ENCODE measurements at places on chromosomes 12 and 14. TPM values are rescaled to one million over a fixed set of nuclear protein-coding genes. Genes with fewer than 3 reads are reported as not detected.

GRCh38 chr12:126248871-126249403 lies 1183.7 kb downstream of the AACS start:
- no peaks in the 10 kb centered on the region for H3K4me1 ChIP-seq
- H3K36me3 ChIP-seq: no peaks in the 10 kb centered on the region
- no peaks in the 10 kb centered on the region for H3K27me3 ChIP-seq
- no peak for DNase-seq
- H3K27ac ChIP-seq: no peak overlapping the region

DNA sequence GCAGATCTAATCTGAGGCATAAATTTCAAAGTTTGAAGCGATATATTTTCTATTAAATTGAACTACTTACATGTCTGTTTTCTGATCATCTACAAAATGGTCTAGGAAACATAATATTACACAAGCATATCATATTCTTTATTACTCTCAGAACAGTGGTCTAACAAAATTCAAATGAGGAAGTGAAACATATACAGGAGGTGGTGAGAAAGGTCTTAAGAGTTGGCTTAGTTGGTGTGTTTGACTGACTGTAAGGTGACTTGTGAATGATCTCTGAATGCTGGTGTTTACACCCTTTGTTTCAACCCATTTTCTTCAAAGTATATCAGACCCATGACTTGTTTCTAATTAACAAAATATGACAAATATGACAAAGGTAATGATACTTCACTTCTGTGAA lies 1156.8 kb downstream of the SLC16A7 start:
- H3K27ac ChIP-seq: no peak overlapping the region
- H3K4me1 ChIP-seq: no peaks in the 10 kb centered on the region
- no peaks in the 10 kb centered on the region for H3K36me3 ChIP-seq
- no peak overlapping the region for H3K4me3 ChIP-seq

Gene CLEC4D
- not detected for total RNA-seq

Gene SMCO2
- total RNA-seq: not detected

Gene IFT81
- total RNA-seq: 9.1 TPM

Gene TOMM20L
- not detected for total RNA-seq

GRCh38 chr12:65084579-65084978 lies 36.5 kb downstream of the WIF1 start:
- no peaks in the 10 kb centered on the region for H3K36me3 ChIP-seq
- peaks cover 7% of the 10 kb centered on the region for H3K27me3 ChIP-seq
- no peak for DNase-seq
- no peak overlapping the region for H3K4me3 ChIP-seq

DNA sequence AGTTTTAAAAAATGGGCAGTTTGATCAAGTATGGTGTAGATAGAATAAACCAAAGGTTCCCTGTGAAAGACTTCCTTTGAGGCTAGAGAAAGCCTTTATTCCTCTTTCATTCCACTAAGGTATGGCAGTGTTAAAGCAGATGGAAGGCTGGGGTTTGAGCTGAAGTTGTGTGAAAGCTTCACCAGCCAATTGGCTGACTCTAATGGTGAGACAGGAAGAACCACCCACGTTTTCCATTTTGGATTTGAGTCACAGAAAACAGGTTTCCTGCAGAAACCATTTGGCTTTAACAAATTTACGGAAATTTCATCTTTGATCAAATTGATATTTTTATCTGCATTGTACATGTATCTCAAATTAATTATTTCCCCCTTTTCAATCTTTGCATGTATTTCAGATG lies 455.0 kb downstream of the PCNX1 start:
- peaks cover 73% of the 10 kb centered on the region for H3K4me1 ChIP-seq
- DNase-seq: no peak
- peaks cover 35% of the 10 kb centered on the region for H3K36me3 ChIP-seq
- H3K27ac ChIP-seq: peak overlapping the region; percentile 78
- H3K4me3 ChIP-seq: no peak overlapping the region
- no peaks in the 10 kb centered on the region for H3K27me3 ChIP-seq

- H3K4me3 ChIP-seq: no peak overlapping the region
- no peaks in the 10 kb centered on the region for H3K4me1 ChIP-seq
- H3K27me3 ChIP-seq: no peaks in the 10 kb centered on the region
- no peak for DNase-seq
These were observed 189.8 kb upstream of the PRICKLE1 start for GRCh38 chr12:42779186-42779859.

DNA sequence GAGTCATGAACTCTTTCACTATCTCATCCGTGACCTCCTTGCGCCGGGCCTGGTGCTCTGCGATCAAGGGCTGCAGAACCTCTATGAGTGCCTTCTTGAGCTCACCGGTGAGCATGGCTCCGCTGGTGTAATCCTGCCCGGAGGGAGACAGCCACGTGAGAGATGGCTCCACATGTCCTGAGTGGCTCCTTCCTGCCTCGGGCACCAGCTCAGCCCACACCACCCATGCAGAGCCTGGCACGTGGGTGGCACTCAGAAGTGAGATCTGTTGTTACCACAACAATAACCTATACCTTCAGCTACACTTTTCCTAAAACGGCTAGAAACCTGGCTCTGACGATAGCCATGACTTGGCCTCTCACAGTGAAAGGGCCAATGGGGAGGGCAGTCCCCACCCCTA lies 11.8 kb downstream of the SLC25A47 start:
- H3K27ac ChIP-seq: no peak overlapping the region
- H3K27me3 ChIP-seq: no peaks in the 10 kb centered on the region
- no peak for DNase-seq
- H3K4me3 ChIP-seq: no peak overlapping the region
- H3K4me1 ChIP-seq: no peaks in the 10 kb centered on the region

- H3K4me3 ChIP-seq: no peak overlapping the region
- no peak overlapping the region for H3K27ac ChIP-seq
- DNase-seq: no peak
- H3K36me3 ChIP-seq: no peaks in the 10 kb centered on the region
- H3K4me1 ChIP-seq: no peaks in the 10 kb centered on the region
These were observed 184.6 kb upstream of the EGLN3 start for GRCh38 chr14:34135492-34135891.

DNA sequence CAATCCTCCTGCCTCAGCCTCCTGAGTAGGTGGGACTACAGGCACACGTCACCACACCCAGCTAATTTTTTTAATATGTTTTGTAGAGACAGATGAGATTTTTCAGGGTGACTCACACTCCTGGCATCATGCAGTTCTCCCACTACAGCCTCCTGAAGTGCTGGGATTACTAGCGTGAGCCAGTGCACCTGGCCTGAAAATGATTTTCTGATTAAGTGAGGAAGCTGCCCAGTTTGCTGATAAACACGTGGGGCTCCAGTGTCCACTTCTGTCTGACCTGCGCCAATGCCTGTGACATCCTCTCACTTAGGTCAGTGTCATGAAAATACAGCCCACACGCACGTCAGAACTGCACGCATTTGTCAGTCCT lies 37.0 kb upstream of the SFSWAP start:
- H3K27ac ChIP-seq: no peak overlapping the region
- no peak for DNase-seq
- H3K4me1 ChIP-seq: no peaks in the 10 kb centered on the region
- H3K4me3 ChIP-seq: no peak overlapping the region
- peaks cover 11% of the 10 kb centered on the region for H3K27me3 ChIP-seq

DNA sequence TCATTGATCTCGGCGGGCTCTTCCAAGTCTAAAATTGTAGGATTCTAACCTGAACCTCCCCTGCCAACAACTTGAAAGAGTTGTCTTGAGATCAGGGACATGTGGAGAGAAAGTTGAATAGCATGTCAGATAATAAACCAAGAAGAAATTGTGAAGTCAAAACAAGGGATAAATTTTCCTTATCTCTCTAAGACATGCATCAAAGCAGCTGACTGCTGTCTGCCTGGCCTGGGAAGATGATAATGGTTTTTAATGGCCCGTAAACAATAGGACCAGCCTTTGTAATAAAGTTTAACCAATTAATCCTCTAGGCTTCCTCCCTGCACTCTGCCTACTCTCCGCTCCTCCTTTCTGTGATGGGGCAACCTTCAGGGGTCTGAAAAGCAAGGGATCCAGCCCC lies 67.9 kb downstream of the DPF3 start:
- no peaks in the 10 kb centered on the region for H3K36me3 ChIP-seq
- H3K27ac ChIP-seq: no peak overlapping the region
- no peak overlapping the region for H3K4me3 ChIP-seq
- peaks cover 1% of the 10 kb centered on the region for H3K27me3 ChIP-seq

DNA sequence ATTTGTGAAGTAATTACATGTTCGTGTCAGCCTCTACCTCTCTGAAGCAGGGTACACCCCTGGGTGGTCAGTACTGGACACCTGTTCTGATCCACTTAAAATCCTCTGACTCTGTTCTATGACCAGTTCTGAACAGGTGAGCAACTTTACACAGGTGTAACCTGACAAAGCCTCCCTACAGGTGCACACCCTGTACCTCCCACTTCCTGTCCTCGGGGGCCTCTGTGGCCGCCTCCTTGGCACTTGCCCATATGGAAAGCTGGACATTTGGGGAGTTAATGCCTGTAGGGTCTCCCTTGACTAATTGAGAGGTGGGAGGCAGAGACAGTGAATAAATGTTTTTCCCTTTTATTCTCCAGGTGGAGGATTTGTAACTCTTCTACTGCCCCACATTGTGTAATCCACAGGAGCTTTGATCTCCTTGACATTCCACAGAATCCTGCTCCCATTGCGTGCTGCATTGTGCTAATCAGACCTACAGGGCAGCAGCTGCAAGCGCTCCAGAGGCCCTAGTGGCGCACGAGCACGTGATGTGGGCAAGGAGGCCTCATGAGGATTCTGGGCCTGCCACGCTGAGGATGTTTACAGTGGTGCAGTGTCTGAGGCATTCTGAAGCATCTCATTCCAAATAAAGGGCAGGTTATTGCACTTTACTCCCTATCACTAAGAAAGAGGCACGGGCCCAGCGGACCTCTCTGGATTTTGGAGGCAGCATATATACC lies 45.8 kb upstream of the BATF start:
- no peaks in the 10 kb centered on the region for H3K4me1 ChIP-seq
- peaks cover 9% of the 10 kb centered on the region for H3K27me3 ChIP-seq
- peaks cover 20% of the 10 kb centered on the region for H3K36me3 ChIP-seq
- DNase-seq: no peak

DNA sequence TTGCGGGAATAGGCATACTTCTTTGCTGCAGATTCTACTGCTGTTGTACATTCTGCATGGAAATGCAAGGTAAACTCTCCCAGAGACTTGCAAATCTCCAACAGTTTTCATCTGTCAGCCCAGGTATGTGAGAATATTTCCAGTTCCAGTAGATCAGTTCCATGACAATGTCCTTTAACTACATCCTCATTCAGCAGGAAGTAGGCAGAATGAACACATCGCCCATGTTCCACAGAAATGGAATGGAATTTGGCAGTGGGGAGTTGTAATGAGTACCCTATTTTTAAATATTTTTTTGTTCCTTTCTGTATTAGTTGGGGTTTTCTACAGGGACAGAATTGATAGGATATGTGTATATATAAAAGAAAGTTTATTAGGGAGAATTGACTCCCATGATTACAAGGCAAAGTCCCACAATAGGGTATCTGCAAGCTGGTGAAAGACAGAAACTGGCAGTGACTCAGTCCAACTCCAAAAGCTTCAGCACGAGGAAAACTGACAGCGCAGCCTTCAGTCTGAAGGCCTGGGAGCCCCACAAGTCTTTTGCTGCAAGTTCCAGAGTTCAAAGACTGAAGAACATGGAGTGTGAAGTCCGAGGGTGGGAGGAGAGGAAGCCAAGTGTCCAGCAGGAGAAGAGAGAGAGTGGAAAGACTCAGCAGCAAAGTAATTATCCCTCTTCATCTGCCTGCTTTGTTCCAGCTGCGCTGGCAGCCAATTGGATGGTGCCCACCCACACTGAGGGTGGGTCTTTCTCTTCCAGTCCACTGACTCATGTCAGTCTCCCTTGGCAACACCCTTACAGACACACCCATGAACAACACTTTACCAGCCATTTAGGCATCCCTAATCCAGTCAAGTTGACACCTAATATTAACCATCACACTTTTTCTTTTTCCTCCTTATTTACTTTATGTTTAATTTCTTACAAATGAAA lies 110.4 kb upstream of the SCAF11 start:
- H3K4me1 ChIP-seq: 0 out of 2 replicates have a peak, but pooled peaks cover 8% of the 10 kb centered on the region
- H3K27me3 ChIP-seq: peaks cover 12% of the 10 kb centered on the region
- no peak overlapping the region for H3K4me3 ChIP-seq

- H3K4me3 ChIP-seq: peak overlapping the region; percentile 74
- peaks cover 37% of the 10 kb centered on the region for H3K4me1 ChIP-seq
- peak overlapping the region; percentile 92 for H3K27ac ChIP-seq
- H3K27me3 ChIP-seq: no peaks in the 10 kb centered on the region
- peak; percentile 90 for DNase-seq
- H3K36me3 ChIP-seq: peaks cover 22% of the 10 kb centered on the region
These were observed 14.1 kb downstream of the FBXW8 start for GRCh38 chr12:116924558-116925453.

Gene RCOR1
- total RNA-seq: 27.6 TPM

- H3K4me1 ChIP-seq: peaks cover 57% of the 10 kb centered on the region
- DNase-seq: no peak
- H3K4me3 ChIP-seq: peak overlapping the region; percentile 97
These were observed 748 bp downstream of the MAPKAPK5 start for GRCh38 chr12:111842556-111843396.

GRCh38 chr12:65460063-65460462 lies 181.6 kb downstream of the MSRB3 start:
- DNase-seq: no peak
- H3K27ac ChIP-seq: no peak overlapping the region
- H3K4me1 ChIP-seq: peaks cover 38% of the 10 kb centered on the region
- H3K4me3 ChIP-seq: no peak overlapping the region

Gene TAMALIN
- 1.5 TPM for total RNA-seq

DNA sequence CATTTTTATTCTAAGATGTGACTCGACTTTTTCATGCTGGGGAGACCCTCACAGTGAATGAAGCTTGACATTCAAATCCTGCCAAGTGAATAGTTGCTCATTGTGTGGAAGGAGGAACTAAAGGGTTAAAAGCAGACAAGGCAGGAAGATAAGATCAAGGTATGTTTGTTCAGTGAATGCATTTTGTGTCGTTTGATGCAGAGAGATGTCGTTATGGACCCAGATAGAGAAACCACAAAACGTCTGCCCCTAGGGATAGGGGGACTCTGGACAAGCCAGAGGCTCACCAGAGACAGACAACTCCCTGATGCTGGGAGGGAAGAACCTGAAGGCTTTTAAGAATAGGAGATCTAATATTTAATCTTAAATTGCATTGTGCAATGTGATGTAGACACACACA lies 72.5 kb upstream of the MYL2 start:
- H3K4me1 ChIP-seq: no peaks in the 10 kb centered on the region
- no peak overlapping the region for H3K4me3 ChIP-seq
- DNase-seq: no peak
- peaks cover 16% of the 10 kb centered on the region for H3K27me3 ChIP-seq
- H3K36me3 ChIP-seq: no peaks in the 10 kb centered on the region

DNA sequence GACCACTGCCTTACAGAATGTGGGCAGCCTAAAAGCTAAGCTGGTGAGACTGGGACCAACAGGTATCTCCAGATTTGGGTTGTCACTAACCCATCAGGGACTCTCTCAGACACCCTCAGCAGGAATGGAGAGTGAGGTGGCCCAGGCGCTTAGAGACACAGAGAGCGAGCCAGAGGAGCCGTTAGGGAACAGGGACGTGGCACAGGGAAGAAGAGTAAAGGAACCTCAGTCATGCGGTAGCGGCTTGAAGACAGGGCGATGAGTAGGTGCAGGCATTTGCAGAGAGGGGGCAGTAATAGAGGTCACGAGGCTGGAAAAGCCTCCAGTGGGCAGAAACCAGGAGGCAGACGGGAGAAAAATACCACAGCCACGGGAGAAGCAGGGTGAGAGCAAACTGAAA lies 158.0 kb upstream of the CCND2 start:
- H3K27me3 ChIP-seq: peaks cover 4% of the 10 kb centered on the region
- no peak overlapping the region for H3K4me3 ChIP-seq
- H3K36me3 ChIP-seq: peaks cover 3% of the 10 kb centered on the region
- H3K4me1 ChIP-seq: peaks cover 21% of the 10 kb centered on the region

Gene GALNT16
- 0.15 TPM for total RNA-seq

Measured in HFFc6 (cell line).